Activated CD4-positive, alpha-beta T cell treated with anti-CD3 and anti-CD28 coated beads for 24 hours (primary cell): ENCODE measurements at places on chromosomes 2 and 18.

GRCh38 chr2:229041691-229042090 is 229.4 kb downstream of the PID1 start:
- no peak for DNase-seq

DNA sequence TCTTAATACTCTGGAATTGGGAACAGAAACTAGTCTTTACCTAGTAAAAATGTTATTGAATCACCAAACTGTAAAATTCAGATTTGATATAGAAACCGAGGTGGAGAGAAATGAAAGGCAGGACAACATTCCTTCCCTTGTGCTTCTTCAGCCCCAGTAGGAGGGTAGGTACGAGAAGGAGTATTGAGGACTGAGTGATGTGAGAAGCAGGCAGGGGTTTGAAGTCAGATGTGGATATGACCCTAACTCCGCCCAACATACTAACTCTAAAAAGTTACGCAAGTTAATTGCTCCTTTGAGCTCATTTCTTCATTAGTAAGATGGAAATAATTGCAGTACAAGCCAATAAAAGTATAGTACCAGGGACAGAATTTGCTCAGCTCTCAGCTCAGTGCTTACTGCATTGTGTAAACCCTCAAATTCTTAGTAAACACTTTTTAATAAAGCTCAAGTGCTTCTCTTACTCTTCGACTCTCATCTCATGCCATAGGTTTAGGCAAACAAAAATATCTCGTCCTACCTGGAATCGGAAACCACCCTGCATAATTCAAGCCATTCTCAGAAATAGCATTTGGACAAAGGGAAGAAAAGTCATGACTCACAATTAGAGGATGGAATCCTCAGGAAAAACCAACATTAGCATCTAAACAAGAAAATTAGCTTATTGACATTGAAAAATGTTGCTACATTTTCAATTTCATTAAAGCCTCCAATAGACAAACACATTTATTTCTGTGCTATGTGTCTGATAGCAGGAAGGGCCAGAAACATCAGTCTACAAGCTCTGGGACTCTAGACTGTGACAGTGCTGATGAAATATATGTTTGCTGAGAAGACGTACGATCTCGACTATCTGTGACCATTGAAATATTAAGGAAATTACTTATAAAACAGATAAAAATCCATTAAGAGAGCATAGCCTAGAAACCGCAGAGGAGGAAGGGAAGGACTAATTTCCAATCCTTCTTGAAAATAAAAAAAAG is 161.3 kb downstream of the HNMT start:
- no peak for DNase-seq

- DNase-seq, result no peak
Observed at GRCh38 chr2:69145204-69145603, 132.2 kb downstream of the ANTXR1 start.

- DNase-seq, result no peak
Observed at GRCh38 chr2:118523761-118524160, 323.7 kb downstream of the EN1 start.

DNA sequence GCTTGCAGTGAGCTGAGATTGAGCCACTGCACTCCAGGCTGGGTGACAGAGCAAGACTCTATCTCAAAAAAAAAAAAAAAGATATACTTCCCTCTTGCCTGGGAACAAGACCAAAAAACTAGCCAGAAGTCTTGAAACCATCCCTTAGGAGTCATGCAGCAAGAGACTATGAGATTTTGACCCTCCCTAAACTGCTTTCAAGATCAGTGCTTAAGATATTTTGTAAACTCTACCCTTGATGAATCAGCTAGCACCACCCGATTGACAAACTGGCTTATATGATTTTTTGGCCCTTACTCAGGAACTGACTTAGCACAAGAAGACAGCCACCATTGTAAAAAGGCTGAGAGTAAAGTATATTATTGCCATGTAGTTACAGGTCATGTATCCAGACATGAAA is 3.8 kb downstream of the SULT1C3 start:
- no peak for DNase-seq

DNA sequence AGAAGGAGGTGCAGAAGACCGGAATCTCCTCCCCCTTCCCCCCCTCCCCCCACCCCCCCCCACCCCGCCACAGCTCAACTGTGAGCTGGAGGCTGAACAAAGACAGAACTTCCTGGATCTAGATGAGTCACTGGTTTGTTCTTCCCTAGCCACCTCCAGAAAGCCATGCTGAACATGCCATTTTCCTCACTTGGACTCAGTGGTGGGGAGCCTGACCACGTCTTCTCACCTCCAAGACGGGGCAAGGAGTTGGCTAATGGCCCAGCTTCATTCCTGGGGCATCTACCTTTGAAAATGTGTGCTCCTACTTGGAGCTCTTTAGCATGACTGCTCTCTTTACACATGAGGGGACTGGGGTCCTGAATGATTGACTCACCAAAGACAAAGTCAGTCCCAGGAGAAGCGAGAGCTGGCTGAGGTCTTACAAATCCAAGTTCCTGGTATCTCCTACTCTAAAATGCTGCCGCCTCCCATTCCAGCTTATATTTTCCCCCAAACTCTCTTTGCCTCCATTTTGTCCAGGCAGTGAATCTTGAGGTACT is 22.6 kb upstream of the FZD5 start:
- DNase-seq, result no peak

DNA sequence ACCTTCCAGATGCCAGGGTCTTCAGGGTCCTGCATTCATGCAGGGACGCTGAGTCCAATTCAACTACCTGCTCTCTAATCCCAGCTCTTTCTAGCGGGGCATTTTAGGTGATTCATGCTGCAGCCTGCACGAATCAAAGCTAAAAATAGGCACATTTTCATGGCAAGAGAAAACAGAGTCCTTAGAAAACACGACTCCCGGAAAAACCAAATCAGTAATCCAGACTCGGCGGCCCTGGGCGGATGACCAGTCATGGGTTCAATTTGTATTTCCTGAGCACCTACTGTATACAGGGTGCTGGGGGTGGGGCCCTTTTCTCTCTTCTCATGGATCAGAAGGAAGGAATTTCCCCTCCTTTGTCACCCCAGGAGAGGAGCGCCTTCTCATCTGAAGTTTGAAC is 64.4 kb downstream of the LONRF2 start:
- no peak for DNase-seq

GRCh38 chr2:65458999-65459398 is 26.6 kb upstream of the SPRED2 start:
- DNase-seq, result no peak

DNA sequence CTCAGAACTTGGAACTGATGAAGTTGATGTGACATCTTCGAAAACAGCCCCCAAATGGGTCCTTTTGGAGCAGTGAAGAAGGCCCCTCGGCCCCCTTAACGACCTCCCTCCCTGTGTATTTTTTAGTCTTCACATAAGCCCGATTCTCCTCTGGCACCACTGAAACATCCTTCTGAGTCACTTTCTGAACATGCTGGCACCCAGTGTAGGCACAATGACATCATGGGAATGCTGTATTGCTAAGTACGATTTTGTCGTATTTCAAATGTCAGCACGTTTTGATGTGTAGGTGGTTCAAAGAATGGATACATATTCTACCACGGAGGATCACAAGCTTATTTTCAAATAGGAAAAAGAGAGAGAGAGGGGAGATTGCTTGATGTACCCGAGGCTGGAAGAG is 111.7 kb upstream of the RIOK3 start:
- no peak for DNase-seq

DNA sequence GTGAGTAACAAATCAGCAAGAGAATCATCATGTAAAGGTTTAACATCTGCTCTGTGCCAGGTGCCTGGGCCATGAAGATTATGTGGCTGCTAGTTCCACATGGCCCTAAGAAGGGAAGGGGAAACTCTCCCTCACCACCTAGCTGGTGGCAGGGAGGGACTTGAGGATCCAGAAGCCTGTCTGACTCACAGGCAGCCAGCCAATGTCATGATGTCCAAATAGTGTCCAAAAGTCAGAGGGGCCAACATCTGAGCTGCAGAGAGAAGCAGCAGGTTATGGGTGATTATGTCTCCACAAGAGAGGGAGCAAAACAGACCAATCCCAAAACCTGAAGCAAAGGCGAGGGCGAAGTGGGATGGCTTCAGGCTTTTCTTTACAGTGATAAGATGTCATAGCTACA is 61.9 kb upstream of the SPP2 start:
- DNase-seq, result no peak

GRCh38 chr18:3725115-3725514 is 275.1 kb downstream of the TGIF1 start:
- no peak for DNase-seq

GRCh38 chr2:61434314-61434713 is 36.6 kb downstream of the USP34 start:
- no peak for DNase-seq

DNA sequence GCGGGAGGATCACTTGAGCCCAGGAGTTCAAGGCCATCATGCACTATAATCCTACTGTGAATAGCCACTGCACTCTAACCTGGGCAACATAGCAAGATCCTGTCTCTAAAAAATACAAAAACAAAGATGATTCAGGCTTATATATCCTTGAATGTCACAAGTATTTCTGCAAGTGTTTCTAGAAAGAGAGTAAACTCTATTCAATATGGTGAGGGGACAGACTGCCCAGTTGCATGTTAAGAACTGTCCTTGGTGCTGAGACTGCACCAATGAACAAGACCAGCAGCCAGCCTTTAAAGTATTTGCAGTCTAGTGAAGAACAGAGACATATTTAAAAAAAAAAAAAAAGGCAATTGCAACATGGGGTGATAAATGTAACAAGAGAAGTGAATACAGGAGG is 16.4 kb downstream of the MAP3K19 start:
- DNase-seq, result no peak

- DNase-seq, result no peak
Observed at GRCh38 chr18:54100920-54101470, 123.5 kb downstream of the MBD2 start.

DNA sequence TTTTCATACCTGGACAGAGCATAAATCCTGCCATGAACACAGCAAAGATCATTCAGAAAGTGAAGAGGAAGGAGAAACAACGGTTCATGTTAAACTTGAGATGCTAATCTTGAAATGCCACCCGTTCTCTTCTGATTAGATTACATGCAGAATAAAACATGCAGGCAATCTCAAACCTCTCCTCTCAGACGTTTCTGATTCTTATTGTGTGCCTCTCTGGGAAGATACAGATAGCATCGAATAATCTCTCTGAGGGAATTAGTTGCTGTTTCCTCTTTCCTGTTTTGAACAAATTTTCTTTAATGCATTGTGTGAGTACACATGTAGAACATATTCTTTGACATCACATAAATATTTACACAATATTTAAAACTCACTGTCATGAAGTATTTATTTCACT is 313.4 kb downstream of the PRKCE start:
- DNase-seq, result no peak

GRCh38 chr18:33603454-33603853 is 25.4 kb downstream of the ASXL3 start:
- no peak for DNase-seq

- DNase-seq, result no peak
Observed at GRCh38 chr2:65339648-65340047, 92.8 kb downstream of the SPRED2 start.

DNA sequence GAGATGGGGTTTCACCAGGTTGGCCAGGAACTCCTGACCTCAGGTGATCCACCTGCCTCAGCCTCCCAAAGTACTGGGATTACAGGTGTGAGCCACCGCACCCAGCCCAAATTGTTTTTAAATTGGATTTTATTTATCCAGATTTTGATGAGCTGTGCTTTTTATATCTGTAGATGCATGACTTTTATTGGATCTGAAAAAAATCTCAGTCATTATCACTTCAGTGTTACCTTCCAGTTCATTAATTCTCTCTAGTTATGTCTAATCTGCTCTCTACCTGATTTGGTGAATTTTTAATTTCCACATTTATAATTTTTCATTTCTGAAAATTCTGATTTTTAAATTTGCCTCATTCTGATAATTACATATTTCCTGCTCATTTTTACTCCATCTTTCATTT is 13.5 kb downstream of the AGFG1 start:
- DNase-seq, result no peak

DNA sequence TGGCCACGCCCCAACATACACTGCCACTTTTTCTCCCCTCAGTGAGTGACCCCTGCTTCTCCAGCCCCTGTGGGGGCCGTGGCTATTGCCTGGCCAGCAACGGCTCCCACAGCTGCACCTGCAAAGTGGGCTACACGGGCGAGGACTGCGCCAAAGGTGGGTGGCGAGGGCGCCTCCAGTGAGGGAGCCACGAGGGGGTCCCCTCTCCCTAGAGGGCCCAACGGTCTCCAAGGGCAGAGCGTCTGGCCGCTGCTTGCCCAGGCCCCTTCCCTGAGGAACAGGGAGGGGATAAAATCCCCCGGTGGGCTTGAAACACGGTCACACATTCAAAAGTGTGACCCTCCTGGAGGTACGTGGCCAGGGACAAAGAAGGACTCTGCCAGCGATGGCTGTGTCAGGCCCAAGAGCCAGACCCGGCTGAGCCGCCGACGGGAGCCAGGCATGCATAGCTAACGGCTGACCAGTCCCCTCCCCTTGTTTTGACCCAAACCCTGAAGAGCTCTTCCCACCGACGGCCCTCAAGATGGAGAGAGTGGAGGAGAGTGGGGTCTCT is 37.2 kb downstream of the MTERF4 start:
- DNase-seq, result no peak

GRCh38 chr18:9619545-9619944 is 5.2 kb upstream of the PPP4R1 start:
- no peak for DNase-seq

- no peak for DNase-seq
Observed at GRCh38 chr2:225763711-225764110, 364.2 kb downstream of the NYAP2 start.

GRCh38 chr2:68723181-68723580 is 11.4 kb upstream of the ARHGAP25 start:
- no peak for DNase-seq

GRCh38 chr2:108220942-108221541 is 18.7 kb upstream of the SULT1C3 start:
- DNase-seq, result no peak

DNA sequence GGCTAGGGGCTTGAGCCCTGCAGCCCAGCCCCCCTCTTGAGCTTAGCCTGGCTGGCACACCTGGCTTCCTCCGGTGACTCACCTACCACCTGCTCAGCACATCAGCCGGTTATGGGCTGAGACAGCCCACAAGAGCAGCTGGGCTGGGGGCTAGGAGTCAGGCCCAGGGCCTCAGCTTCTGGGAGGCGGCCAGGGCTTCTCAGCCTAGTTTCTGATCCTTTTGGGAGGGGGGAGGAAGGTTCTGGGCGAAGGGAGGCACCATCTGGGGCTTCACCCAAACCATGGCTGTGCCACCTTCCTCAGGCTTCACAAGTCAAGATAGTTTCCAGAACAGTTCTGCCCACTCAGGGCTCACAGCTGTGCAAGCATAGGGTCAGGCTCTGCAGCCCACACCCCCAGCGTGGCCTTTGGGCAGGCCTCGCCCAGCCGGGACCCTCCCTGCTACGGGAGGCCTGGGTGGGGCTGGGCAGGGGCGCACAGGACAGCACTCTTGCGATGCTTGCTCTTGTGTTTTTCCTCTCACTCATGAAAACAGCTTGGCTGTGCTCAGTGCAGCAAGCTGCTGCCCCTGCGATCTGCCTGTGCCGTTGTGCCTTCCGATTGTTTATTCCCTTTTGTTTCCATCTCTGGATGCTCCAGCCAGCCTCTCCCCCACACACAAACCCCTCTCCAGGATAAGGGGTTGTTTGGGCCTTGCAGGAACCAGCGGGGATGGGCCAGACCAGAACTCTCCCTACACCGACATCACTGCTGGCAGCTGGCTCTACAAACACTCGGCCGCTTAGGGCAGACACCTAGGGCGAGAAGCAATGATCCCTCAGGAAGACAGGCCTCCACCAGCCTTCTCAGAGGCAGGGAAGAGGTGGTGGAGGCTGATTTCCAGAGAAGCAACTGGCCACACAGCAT is 26.1 kb upstream of the SEMA4C start:
- DNase-seq, result no peak

- no peak for DNase-seq
Observed at GRCh38 chr2:201447086-201447485, 4.2 kb downstream of the TRAK2 start.

GRCh38 chr18:22314420-22314819 is 103.3 kb downstream of the CTAGE1 start:
- no peak for DNase-seq
